ENCODE measurements at places on chromosomes 3 and 15. TPM values are rescaled to one million over a fixed set of nuclear protein-coding genes. Genes with fewer than 3 reads are reported as not detected.

DNA sequence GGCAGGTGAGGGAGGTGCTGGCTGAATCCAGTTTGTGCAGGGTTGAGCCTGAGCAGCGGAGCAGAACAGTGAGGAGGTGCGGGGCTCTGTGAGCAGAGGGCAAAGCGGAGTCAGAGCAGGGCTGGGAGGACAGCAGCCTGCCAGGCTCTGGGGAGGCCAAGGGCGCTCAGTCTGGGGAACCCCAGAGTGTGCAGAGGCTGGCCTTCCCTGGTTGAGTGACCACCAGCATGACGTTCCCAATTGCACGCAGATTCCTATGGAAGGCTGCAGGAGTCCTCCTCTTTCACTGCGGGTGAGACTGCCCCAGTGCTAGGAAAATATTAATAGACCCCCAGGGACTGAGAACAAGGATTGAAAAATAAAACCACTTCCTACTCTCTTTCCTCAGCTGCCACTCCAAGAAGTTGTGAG is 13.2 kb downstream of the MRAS start:
- no peaks in the 10 kb centered on the region for H3K36me3 ChIP-seq

- H3K27me3 ChIP-seq = no peaks in the 10 kb centered on the region
- H3K36me3 ChIP-seq = peaks cover 2% of the 10 kb centered on the region
- peaks cover 2% of the 10 kb centered on the region for H3K4me1 ChIP-seq
- DNase-seq = no peak
- H3K27ac ChIP-seq = no peak overlapping the region
- H3K4me3 ChIP-seq = no peak overlapping the region
These were observed 97.7 kb upstream of the TSPAN3 start for GRCh38 chr15:77168616-77169015.

DNA sequence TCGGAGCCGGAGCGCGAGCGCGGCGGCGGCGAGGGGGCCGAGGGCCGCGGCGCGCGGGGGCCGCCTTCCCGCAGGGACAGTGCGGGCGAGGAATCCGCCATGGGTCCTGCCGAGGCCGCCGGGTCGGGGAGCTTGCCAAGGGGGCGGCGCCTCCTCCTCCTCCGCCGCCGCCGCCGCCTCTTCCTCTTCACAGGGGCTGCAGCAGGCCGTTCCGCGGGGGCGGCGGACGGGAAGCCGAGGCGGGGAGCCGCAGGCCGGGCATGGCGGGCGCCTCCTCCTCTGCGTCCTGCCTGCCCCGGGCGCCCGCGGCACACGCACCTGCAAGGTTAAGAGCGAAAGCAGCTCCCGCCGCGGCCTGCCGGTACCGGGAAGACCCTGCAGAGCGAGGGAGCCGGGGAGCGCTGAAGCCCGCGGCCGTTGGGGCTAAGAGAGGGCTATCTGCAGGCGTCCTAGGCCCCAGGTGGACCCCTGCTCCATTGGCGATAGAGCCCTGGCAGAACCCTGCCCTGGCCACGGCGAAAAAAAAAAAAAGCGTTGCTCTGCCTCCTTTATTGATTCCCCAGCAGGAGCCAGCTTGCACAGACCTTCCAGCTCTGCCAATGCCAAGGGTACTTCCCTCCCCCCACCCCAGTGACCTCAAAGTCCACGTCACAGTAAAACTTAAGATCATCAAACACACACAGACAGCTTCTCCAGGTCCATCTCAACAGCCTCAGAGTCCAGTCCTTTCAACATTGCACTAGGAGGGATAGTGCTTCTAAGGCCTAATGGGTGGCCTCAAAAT is at the start of gene LYSMD2:
Gene LYSMD2, minus strand, starts transcription at position 134 of the 784 bp plus-strand sequence. Its CDS starts 33 bp downstream, at position 101.
- peak; percentile 79 for DNase-seq
- no peaks in the 10 kb centered on the region for H3K27me3 ChIP-seq
- H3K36me3 ChIP-seq = no peaks in the 10 kb centered on the region
- peak within 1 kb of the TSS; percentile 60 for H3K27ac ChIP-seq
- peak within 1 kb of the TSS; percentile 75 for H3K4me3 ChIP-seq
- peaks cover 7% of the 10 kb centered on the region for H3K4me1 ChIP-seq

DNA sequence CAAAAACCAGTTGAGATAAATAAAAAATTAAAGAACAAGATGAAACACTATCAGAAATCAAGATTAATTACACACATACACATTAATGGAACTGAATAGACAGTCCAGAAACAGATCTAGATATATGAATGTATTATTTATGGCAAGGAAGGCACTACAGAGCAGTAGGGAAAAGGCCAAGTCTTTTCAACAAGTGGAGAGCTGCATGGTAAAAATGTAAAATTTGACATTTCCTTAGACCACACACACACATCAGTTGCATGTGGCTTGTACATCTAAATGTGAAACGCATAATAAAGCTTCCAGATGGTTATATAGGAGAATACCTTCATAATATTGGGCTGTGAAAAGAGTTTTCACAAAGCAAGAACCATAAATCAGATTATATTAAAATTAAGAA is 57.8 kb upstream of the ASB14 start:
- DNase-seq = no peak
- no peak overlapping the region for H3K27ac ChIP-seq
- no peak overlapping the region for H3K4me3 ChIP-seq
- no peaks in the 10 kb centered on the region for H3K36me3 ChIP-seq
- no peaks in the 10 kb centered on the region for H3K4me1 ChIP-seq

GRCh38 chr3:133466531-133467386 is 66.9 kb downstream of the BFSP2 start:
- H3K36me3 ChIP-seq = no peaks in the 10 kb centered on the region
- H3K27ac ChIP-seq = no peak overlapping the region
- H3K4me1 ChIP-seq = no peaks in the 10 kb centered on the region
- H3K4me3 ChIP-seq = no peak overlapping the region
- DNase-seq = no peak

GRCh38 chr3:55884066-55884465 is 397.0 kb upstream of the WNT5A start:
- no peak overlapping the region for H3K4me3 ChIP-seq
- H3K36me3 ChIP-seq = no peaks in the 10 kb centered on the region
- no peaks in the 10 kb centered on the region for H3K4me1 ChIP-seq
- H3K27me3 ChIP-seq = no peaks in the 10 kb centered on the region
- no peak overlapping the region for H3K27ac ChIP-seq

DNA sequence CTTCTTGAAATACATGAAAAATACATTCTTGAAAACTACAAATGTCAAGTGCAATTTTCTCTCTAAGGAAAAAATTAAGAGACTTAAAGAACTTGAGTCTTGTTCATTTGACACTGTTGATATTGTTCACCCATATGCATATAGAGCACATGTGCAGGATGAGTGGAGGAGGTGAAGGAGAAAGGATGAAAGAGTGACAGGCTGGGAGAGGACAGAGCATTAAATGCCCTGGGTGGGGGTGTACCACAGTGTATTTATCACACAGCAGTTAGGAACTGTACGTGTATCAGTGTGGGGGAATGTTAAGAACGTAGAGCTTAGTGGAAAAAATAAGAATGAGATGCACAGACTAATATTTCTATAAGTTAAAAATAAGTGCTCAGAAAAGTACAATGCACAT is 45.7 kb downstream of the CTDSPL start:
- no peaks in the 10 kb centered on the region for H3K27me3 ChIP-seq
- DNase-seq = no peak

DNA sequence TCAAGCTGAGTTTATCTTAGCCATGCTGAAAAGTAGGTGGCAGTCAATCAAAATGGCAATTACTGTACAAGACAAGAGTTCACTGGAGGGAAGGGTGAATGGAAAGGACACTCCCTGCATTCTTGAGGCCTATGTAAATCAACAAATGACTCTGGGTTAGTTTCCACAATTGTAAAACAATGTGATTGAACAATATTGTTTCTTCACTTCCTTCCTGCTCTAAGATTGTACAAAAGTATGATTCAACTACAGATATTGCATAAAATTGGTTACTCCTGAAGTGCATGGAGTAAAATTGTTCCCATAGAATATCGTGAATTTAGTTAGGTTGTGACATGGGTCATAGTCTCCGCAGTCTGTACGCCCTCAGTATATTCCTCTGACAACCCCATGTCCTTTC is 277.6 kb downstream of the LPP start:
- H3K27me3 ChIP-seq = no peaks in the 10 kb centered on the region
- H3K36me3 ChIP-seq = no peaks in the 10 kb centered on the region
- H3K4me3 ChIP-seq = no peak overlapping the region
- peak; percentile 51 for DNase-seq

DNA sequence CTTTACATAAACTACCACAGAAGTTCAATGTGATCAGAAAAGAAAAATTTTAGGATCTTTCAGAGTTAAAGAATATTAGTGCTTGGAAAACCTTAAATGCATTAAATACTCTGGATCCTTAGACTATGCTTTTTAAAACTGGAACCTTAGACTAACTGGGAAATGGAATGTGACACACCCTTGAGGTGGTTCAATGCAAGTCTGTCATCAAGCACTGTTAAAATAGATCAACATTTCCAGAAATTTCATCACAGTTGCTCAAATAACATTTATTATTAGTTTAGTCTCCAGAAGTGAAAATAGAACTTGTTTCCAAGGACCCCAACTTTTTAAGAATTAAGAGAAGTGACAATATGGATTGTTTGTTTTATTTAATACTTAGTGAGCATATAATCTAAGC is 71.8 kb downstream of the GAP43 start:
- H3K4me1 ChIP-seq = no peaks in the 10 kb centered on the region
- H3K27ac ChIP-seq = no peak overlapping the region
- no peaks in the 10 kb centered on the region for H3K36me3 ChIP-seq
- H3K4me3 ChIP-seq = no peak overlapping the region

DNA sequence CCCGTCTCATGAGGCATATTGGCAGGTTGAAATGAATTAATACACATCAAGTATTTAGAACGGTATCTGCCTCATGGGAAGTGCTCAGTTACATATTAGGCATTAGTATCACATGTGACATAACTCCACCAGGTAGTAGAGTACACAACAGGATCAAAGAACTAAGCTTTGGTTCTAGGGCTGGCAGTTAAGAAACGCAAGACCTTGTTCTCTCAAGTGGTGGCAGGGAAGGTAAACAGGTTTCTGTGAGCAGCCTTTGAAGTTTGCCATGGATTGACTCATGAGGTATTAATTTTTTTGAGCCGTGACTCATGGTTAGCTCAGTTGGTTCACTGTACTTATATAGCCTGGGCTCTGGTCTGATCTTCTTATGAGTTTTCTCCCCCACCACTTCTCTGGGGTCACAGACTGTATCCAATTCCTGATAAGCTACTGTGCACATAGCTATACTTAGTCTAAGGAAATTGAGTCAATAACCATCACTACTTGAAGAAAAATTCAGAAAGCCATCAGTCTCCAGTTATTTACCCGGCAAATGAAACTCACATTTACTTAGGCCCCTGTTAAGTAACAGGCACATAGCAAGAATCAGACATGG is 155.6 kb upstream of the STT3B start:
- H3K4me3 ChIP-seq = no peak overlapping the region
- peak; percentile 79 for DNase-seq
- H3K36me3 ChIP-seq = no peaks in the 10 kb centered on the region
- H3K27me3 ChIP-seq = no peaks in the 10 kb centered on the region
- no peak overlapping the region for H3K27ac ChIP-seq
- no peaks in the 10 kb centered on the region for H3K4me1 ChIP-seq

DNA sequence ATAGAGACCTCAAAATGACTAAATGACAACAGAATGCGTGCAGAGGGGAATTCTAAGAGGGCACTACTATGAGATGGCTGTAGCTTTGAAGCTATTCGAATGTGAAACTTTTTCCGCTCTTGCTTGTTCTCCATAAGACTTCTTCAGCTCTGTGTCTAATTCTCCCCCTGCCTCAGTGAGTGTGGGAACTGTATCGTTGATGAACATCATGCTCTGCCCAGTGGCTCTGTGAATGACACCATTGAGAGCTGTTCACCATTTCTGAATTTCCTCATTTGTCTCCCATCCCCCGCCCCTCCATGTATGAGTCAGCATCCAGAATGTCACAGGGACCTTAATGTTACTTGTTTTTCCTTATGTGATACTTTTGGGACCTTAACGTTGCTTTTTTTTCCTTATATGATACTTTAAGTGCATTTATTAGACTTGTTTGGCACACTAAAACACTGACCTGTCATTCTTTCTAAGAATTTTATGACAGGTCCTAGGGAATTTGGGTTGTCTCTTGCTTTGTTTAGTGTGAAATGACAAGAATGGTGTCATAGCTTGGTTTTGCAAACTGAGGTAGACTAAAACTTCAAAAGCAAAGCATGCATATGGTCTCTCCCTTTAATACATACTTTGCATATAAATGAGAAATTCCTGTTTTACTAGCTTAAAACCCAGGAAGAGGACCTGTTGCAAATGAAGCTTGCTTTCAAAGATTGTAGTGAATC is 99.6 kb downstream of the FNDC3B start:
- no peak overlapping the region for H3K27ac ChIP-seq
- peak; percentile 44 for DNase-seq
- H3K36me3 ChIP-seq = peaks cover 9% of the 10 kb centered on the region
- no peak overlapping the region for H3K4me3 ChIP-seq

- no peak for DNase-seq
- no peaks in the 10 kb centered on the region for H3K36me3 ChIP-seq
- no peak overlapping the region for H3K27ac ChIP-seq
- no peaks in the 10 kb centered on the region for H3K27me3 ChIP-seq
- no peak overlapping the region for H3K4me3 ChIP-seq
These were observed 56.8 kb upstream of the ABI3BP start for GRCh38 chr3:101050046-101050445.

- H3K27me3 ChIP-seq = no peaks in the 10 kb centered on the region
- H3K27ac ChIP-seq = no peak overlapping the region
- no peak for DNase-seq
- no peak overlapping the region for H3K4me3 ChIP-seq
These were observed 27.1 kb upstream of the MAGEF1 start for GRCh38 chr3:184738982-184739381.

DNA sequence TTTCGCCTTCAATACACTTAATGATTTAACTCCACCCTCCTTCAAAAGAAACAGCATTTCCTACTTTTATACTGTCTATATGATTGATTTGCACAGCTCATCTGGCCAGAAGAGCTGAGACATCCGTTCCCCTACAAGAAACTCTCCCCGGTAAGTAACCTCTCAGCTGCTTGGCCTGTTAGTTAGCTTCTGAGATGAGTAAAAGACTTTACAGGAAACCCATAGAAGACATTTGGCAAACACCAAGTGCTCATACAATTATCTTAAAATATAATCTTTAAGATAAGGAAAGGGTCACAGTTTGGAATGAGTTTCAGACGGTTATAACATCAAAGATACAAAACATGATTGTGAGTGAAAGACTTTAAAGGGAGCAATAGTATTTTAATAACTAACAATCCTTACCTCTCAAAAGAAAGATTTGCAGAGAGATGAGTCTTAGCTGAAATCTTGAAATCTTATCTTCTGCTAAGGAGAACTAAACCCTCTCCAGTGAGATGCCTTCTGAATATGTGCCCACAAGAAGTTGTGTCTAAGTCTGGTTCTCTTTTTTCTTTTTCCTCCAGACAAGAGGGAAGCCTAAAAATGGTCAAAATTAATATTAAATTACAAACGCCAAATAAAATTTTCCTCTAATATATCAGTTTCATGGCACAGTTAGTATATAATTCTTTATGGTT is at the start of gene CCR5:
Gene CCR5, plus strand, starts transcription at position 108 of the 680 bp plus-strand sequence. CDS start 1,957 bp downstream, outside the sequence.
- H3K4me3 ChIP-seq = no peak within 1 kb of the TSS
- H3K36me3 ChIP-seq = no peaks in the 10 kb centered on the region
- peaks cover 13% of the 10 kb centered on the region for H3K27me3 ChIP-seq
- DNase-seq = no peak
- no peaks in the 10 kb centered on the region for H3K4me1 ChIP-seq

- H3K27ac ChIP-seq = no peak overlapping the region
- no peak overlapping the region for H3K4me3 ChIP-seq
- H3K4me1 ChIP-seq = no peaks in the 10 kb centered on the region
- peaks cover 15% of the 10 kb centered on the region for H3K27me3 ChIP-seq
- no peaks in the 10 kb centered on the region for H3K36me3 ChIP-seq
These were observed 78.2 kb upstream of the SLC6A11 start for GRCh38 chr3:10737785-10738184.

GPR149 gene
- not detected for polyA plus RNA-seq

GRK7 gene
- polyA plus RNA-seq = not detected

PLSCR2 gene
- polyA plus RNA-seq = 0.79 TPM

CLDN16 gene
- polyA plus RNA-seq = 0.15 TPM

COL6A5 gene
- 2.2 TPM for polyA plus RNA-seq

All from large intestine (tissue), 12 donors.